ENCODE measurements at places on chromosomes 4 and X.

DNA sequence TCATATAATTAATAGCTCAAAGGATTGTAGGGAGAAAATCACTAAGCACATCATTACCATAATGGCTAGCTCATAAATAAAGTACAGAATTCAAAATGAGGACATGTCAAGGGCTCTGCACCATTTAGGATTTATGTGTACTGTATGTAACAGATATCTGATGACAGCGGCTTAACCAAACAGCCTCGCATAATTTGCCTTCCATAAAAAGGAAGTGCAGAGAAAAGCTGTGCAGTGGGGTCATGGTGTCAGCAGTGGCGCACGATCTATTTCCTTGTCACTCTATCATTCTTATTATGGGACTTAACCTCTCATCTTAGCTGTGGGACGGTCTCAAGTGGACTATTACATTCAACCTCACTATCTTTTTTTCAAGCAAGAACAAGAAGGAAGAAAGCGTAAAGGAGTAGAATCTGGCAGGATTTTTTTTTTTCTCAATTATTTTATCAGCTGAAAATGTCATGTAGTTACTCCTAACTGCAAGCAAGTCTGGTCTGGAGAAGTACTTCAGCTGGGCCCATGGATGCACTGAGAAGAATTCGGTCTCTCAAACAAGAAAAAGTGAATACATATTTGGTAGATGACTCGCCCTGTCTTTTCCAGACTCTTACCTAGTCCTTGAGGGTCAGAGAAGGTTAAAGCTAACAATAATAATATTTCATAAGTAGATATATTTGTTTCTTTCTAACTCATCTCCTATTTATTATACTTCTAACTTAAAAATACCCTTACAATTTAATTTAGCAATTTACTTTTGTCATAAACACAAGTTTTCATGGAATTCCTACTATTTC is 94.6 kb downstream of the COX18 start:
- DNase-seq: no peak

GRCh38 chr4:153531000-153531358 is 64.8 kb downstream of the TMEM131L start:
- no peak for DNase-seq

DNA sequence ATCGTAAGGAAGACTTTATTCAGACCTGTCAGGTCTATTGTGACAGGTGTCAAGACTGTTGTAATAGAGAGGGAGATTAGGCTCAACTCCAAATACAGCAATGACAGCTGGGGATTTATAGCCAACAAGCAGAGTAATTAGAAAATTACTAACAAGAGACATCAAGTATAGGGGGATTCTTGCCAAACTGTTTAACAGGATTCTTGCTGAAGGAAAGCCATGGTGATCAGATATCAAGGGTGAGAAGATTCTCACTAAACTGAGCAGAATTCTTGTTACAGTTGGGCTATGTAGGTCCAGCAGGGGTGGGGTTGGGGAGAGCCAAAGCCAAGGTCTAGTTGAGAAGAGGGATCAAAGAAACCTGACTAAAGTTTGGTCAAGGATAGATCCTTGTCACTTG is 461.0 kb upstream of the GALNT7 start:
- no peak for DNase-seq

GRCh38 chrX:71930298-71930697 is 19.7 kb downstream of the NHSL2 start:
- no peak for DNase-seq

- no peak for DNase-seq
Measured at GRCh38 chr4:60611762-60612496, 588.2 kb upstream of the ADGRL3 start.

DNA sequence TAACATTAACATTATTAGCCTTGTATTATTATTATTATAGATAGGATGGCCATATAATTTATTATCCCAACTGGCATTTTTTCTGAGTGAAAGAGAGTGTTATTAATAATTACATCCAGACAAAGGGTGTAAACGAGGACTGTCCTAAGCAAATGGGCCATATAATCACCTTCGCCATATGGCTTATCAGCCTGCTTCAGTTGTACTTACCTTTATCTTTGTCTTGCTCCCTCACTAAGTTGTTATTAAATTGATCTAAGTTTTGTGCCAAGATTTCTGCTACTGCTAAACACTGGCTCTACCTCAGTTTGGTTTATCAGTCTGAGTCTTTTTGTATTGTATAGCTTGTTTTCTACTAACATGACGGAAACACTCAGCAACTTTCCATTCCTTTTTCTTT is 76.9 kb downstream of the STIM2 start:
- DNase-seq: no peak

GRCh38 chr4:147756417-147756816 is 24.5 kb downstream of the ARHGAP10 start:
- DNase-seq: no peak

DNA sequence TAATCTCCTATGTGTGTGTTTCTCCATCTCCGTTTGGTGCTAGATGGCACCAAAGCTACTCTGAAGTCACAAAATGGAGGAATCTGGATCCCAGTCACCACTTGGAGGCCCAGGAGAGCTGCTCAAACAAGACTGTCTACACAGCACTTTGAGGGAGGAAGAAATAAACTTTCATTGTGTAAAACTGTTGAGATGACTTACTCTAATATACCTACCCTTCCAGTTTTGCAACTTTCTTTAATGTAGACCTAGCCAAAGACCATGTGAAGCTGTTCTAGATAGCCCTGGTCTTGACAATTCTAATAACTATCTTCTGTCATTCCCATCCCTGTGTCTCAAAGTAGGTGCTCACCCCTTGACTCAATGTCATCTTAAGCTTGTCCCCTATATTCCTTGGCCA is 52.8 kb upstream of the TAB3 start:
- no peak for DNase-seq

DNA sequence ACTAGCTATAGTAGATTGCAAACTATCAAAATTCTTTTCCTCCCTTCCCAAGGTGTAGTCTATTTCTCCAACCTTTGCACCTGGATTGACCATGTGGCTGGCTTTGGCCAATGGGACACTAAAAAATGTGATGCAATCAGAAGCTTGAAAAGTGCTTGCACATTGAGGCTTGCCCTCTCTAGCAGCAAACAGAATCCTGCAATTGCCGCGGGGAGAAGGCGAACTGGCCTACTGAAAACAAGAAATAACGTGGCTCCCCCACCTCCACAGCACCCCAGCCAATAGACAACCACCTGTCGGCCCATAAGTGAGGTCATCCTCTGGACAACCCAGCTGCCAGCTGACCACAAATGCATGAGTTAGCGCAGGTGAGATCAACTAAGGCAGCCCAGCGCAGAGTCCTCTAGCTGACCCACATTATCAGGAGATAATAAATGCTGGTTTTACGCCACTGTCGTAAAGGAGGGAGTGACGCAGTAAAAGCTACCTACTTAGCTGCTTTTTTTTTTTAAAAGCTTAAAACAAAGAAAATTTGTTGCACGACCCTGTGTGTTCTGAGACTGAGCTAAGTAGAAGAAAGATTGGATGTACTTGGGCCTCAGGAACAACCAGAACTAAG is 95.2 kb downstream of the GK start:
- DNase-seq: no peak

GRCh38 chrX:115912372-115912897 is 258.1 kb upstream of the AGTR2 start:
- no peak for DNase-seq

DNA sequence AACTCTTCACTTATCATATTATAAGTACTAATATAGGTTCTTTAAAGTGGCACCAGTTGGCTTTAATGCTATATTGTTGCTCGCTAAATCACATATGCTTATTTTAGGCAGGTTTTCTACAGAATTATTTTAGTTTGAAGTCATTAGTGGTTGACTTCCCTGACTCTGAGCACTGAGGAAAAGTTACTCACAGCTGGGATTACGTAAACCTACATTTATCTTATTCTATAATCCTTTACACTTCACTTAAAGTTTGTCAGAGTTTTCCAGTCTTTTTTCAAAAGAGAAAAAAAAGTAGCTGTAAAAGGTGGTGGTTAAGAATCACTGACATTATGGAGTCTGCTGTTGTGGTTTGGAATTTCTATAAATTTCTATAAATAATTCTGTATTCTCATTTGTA is 5.8 kb downstream of the UGT2B4 start:
- no peak for DNase-seq

GRCh38 chr4:123025398-123025797 is 103.0 kb upstream of the NUDT6 start:
- DNase-seq: no peak

- no peak for DNase-seq
Measured at GRCh38 chr4:66929748-66930147, 615.6 kb downstream of the CENPC start.

DNA sequence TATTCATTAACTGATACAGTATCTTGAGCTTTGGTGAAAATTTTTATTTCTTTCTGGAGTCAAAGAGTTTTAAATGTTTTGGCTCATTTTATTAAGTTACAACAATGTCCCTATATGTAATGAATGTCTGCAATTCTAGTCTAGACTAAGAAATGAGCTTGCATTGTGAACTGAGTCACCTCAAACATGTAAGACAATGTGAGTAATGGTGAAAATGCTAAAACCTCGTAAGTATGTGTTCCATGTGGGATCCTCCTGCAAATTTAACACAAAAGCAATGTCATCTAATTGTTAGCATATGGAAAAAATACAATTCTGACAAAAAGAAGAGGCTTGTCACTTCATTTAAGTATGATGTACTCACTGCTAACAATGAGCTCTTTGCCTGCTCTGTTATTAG is 480.5 kb upstream of the FSTL5 start:
- no peak for DNase-seq

DNA sequence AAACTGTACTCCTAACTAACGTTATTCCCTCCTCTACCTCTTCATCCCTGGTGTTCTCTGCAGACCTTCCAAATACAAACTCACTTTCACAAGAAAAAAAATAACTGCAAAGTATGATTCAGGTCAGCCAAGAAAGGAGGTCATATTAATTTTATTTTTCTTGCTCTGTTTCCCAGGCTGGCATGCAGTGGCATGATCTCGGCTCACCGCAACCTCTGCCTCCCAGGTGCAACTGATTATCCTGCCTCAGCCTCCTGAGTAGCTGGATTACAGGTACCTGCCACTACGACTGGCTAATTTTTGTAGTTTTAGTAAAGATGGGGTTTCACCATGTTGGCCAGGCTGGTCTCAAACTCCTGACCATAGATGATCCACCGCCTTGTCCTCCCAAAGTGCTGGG is 156.6 kb downstream of the CHIC2 start:
- no peak for DNase-seq

DNA sequence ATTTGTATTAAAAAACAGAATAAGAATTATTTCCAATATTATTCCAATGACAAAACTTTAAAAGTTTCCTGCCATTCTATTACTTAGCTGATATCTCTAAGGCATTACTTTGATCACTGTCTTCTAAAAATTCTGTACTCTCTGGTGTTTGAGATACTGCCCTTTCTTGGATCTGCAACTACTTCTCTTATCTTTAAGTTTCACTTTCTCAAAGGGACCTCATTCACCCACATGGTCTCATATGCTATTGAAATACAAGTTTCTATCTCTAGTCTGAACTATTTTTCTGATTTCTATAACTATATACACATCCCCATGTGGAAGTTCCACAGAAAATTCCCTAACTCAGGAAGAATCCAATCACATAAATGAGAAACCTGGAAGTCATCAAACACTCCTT is 22.2 kb downstream of the TMPRSS11E start:
- DNase-seq: no peak

GRCh38 chr4:104210420-104210819 is 284.3 kb downstream of the CXXC4 start:
- DNase-seq: no peak

- no peak for DNase-seq
Measured at GRCh38 chrX:66144258-66144657, 19.8 kb upstream of the HEPH start.

- DNase-seq: no peak
Measured at GRCh38 chr4:185559915-185560281, 24.6 kb upstream of the PDLIM3 start.

GRCh38 chrX:133177202-133177601 is 41.0 kb downstream of the TFDP3 start:
- DNase-seq: no peak

DNA sequence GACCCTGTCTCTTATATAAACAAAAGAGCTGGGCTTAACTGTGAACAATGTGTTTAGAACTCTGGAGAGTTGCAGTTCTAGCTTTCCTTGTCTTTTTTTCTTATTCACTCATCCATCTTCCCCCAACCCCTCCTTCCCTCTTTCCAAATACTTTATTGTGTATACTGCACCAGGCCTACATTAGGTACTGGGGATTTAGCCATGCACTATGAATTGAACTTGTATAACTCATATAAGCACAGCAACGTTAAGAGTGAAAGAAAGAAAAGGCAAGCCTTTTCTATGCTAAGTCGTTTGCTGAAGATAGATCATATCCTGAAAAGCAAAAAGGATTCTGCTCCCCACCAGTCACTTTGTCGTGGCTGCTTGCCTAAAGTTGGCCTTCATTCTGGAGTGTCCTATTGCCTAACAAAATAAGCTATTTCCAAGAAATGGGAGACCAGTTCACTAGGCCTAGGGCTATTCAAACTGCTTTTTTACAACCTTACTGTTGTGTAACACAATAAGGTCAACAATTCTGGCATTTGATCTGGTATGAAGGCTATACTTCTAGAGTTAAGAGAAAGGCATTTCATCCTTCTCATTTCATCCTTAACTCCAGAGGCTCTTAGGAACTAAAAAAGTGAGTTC is 32.2 kb downstream of the CCNI start:
- DNase-seq: no peak

DNA sequence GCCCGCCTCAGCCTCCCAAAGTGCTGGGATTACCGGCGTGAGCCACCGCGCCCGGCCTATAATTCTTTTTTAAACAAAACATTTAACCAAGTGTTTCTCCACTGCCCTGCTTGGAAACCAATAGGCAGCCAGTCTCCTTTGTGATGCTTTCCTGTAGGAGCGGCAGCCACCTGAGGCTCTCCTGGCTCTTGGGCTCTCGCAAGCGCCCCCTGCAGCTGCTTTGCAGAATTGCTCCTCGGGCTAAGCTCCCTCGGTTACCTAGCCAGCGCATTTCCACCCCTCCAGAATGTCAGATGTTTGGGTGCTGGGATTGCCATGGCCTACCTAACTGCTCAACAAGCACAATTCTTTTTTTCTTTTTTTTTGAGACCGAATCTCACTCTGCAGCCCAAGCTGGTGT is 7.7 kb downstream of the S100P start:
- no peak for DNase-seq

- no peak for DNase-seq
Measured at GRCh38 chrX:70253377-70254062, 6.5 kb downstream of the P2RY4 start.

DNA sequence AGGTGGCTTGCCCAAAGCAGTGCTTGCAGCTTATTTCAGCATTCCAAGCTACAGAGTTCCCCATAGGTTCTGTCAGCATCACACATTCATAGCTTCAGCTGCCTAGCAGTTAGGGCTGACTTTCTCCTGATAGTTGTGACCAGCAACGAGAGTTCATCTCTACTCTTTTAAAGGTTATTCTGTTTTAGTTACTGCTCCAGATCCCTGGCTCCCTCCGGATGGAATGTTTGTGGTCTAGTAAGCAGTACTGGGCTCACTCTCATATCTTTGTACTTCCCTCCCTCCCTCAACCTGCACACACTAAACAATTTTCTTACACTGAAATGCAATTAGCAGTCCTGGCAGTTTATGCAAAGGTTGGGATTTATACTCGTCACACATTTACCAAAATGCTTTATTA is 43.9 kb downstream of the PTTG2 start:
- DNase-seq: no peak

GRCh38 chrX:43998374-43998773 is 25.2 kb upstream of the NDP start:
- no peak for DNase-seq
